ENCODE measurements at places on chromosomes 5 and 9.

DNA sequence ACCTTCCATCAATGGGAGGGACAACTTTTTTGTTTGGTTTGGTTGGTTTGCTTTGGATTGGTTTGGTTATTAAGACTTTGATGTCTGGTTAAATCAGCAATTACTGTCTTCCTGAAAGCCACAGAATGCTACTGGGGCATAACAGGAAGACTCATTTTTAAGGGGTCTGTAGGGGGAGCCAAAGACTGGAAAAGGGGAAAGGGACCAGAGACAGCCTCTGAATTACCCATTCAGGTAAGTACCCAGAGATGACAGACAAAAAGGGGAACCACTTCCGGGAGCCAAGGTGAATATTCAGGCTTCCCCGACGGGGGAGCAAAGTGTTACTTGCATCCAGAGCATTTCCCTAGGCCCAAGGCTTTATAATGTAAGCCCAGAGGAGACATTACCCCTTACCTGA lies 4.6 kb upstream of the FEM1C start:
- DNase-seq: no peak

DNA sequence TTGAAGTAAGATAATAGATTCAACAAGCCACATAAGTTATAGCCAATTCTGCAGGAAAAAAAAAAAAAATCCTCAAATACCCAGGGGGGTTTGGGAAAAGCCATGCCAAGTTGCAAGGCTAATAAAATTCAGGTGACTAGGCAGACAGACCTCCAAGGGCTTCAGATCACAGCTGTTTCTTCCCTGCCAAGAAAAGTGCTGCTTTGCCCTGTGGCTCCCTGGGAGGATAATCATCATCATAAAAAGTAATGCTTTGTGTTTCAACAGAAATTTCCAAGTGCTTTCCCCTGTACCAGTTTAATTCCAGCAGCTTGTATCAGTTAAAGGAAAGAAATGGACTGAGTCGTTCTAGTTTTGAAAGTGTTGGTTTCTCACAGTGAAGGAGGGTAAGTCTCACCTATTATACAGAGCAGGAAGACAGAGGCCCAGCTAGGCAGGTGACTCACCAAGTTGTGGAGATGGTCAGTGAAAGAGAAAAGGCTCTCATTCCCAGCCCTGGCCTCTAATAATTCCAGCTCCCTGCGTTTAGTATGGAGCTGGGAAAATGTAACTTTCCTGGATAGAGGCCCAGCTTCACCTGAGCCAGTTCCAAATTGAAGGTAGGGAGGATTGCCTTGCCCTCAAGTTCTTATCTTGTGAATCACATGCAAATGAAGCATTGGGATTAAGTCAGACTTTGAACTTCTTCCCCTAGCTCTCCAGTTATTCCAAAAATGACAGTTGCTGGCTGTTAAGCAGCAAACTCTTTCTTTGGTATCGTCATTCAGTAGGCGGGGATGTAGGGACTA lies 263.4 kb downstream of the GRIA1 start:
- no peak for DNase-seq

- DNase-seq: no peak
These were observed 4.5 kb upstream of the PCA3 start for GRCh38 chr9:76759732-76760131.

GRCh38 chr5:142059304-142059940 lies 46.6 kb upstream of the GNPDA1 start:
- peak; percentile 69 for DNase-seq

DNA sequence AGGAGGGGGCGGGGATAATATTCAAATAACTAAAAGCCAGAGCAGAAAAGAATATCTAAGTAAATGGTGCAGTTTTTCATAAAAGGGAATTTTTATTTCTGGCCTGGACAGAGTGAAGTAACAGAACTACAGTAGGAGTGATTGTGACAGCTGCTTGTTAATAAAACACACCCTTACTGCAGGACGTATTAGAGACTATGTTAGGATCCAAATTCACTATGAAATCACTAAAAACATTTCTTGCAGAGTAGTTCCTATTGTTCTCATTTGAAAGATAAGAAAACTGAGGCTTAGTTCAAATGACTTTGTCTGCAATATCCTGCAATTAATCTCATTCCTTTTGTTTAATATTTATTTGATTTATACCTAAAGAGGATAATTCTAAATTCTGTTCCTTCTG lies 39.5 kb downstream of the FAM174A start:
- DNase-seq: no peak

- no peak for DNase-seq
These were observed 417.0 kb upstream of the MEF2C start for GRCh38 chr5:89299998-89300397.

DNA sequence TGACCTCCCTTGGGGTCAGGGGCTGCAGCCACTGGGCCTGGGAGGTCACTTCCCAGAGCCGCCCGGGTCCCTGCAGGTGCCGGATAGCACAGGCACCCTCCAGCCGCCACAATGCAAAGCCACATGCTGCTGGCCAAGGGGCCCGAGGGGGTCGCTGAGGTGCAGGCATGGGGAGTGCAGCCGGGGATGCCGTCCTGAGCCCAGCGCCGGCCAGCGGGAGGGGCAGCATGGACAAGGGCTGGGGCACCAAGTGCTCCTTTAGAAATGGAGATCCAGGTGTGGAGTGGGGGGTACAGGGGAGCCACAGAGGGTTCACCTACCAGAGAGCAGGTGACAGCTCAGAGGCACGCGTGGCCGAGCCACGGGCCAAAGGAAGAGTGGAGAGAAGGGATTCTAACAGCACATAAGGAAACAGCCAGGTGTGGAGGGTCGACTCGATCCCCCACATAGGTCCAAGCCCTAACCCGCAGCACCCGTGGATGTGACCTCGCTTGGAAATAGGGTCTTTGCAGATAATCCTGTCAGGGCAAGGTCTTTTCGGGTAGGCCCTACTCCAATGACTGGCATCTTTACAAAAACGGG lies 24.7 kb downstream of the ZDHHC11B start:
- DNase-seq: no peak

DNA sequence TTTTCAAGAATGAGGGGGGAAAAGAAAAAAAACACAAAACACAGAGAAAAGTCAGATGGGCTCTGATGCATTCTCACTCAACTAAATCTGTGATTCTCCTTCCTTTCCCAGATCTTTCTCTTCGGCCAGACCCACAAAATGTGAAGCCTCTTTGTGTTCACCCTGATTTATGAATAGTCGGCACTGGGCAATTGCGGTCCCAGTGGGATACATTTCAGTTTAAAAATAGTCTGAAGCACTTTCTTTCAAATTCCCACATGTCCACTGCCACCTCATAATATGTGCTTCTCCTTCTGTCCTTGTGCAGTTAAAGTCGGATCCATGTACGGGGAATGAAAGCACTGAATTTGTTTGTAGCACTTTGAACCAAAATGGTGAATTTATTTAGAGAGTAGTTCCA lies 995.4 kb upstream of the WWC1 start:
- DNase-seq: no peak

GRCh38 chr9:109542922-109543321 lies 44.8 kb upstream of the PTPN3 start:
- DNase-seq: no peak

DNA sequence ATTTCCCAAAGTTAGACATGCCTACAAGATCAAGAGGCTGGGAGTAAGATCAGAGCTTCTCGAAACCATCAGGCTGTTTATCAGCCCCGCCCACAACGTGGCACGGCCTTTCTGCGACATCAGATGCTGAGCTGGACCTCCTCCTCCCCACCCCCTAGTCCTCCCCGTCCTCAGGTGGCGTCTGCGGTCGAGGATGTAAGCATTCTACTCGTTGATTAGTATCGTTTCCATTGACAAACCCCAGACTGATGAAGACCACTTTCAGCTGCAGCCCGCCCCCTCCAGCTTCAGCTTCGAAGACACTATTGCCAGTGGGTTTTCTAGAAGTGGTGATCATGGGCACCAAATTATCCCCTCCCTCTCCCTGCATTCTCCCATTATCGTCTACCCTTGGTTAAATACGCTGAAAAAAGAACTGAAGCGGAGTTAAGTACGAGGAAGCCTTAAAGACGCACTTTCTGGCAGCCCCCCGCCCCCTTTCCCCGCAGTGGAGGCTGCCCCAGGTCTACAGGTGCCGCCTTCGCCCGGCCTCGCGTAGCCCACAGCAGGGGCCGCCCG lies 1.1 kb downstream of the PPIC start:
- peak; percentile 47 for DNase-seq

GRCh38 chr5:59037041-59037440 lies 454.2 kb downstream of the RAB3C start:
- DNase-seq: no peak

DNA sequence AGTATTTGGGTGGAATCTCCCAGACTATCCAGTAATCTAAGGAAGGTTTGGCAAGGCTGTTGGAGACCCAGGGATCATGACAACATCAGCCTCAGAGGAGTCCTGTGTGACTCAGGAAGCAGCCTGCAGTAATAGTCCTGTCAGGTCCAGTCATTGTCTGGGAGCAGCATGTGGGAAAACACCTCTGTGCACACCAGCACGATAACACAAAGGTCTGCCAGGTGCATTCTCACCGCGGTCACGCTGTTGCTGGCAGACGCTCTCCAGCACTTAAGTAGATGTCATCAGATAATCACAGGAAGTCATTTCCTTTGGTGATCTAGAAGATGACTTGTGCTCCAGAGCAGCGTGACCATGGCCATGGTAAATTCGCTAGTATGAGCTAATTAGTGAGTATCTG lies 99.2 kb upstream of the IQGAP2 start:
- peak; percentile 32 for DNase-seq

GRCh38 chr5:180624587-180624986 lies 24.8 kb downstream of the FLT4 start:
- no peak for DNase-seq

- DNase-seq: no peak
These were observed 131.3 kb downstream of the PDZD2 start for GRCh38 chr5:31770132-31770720.

GRCh38 chr9:93295456-93296076 lies 111.6 kb downstream of the WNK2 start:
- peak; percentile 43 for DNase-seq

- peak; percentile 62 for DNase-seq
These were observed 7.3 kb upstream of the BARHL1 start for GRCh38 chr9:132575005-132575609.

GRCh38 chr5:110104726-110105669 lies 415.3 kb downstream of the MAN2A1 start:
- no peak for DNase-seq

DNA sequence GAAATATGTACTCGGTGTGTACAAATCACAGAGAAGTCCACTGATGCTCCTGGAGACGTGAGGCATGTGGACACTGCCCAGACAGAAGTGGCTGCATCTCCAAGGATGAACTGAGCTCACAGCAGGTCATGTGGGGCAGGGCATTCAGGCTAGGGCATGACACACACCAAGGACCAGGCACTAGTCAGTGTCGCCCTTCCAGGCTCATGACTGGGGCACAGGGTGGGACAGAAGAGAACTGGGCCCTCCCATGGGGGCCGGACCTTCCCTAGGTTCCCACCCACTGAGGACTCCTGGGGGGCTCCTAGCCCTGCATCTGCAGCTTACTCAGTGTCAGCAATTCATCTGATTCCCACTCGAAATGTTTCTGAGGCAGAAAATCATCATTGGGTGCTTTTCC lies 256.8 kb upstream of the IRX4 start:
- no peak for DNase-seq

DNA sequence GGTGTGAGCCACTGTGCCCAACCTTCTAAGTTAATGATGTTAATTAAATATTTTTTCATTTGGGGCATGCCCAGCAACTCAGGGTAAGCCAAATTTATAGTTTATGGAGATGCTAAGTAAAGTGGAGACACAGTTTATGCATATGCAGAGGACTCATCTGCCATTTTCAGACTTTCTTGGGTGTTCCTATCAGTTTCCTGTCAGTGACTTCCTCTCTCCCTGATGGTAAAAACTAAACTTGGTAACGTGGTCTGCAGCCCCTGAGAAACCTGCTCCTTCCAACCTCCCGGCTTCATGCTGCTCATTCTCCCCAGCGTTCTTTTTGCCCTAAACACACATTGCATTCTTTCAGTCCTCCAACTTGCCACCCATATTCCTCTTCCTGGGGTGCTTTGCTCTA lies 48.4 kb upstream of the TUT7 start:
- no peak for DNase-seq

GRCh38 chr5:219460-219863 lies 1.3 kb downstream of the SDHA start:
- peak; percentile 30 for DNase-seq

DNA sequence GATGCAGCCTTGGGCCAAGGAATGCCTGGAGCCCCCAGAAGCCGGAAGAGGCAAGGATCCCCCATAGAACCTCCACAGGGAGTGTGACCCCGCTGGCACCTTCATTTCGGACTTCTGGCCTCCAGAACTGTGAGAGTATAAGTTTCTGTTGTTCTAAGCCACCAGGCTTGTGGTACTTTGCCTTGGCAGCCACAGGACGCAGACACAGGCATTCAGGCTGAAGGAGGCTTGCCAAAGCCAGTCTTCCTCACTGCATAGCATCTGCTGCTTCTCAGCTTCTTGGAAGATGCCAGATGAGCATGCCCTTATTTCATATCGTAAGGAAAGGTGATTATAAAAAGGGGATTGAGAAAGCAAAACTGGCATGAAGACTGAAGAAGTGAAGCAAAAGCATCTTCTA lies 61.1 kb upstream of the TAS2R1 start:
- DNase-seq: no peak

- no peak for DNase-seq
These were observed 66.4 kb downstream of the EFNA5 start for GRCh38 chr5:107604146-107604910.

DNA sequence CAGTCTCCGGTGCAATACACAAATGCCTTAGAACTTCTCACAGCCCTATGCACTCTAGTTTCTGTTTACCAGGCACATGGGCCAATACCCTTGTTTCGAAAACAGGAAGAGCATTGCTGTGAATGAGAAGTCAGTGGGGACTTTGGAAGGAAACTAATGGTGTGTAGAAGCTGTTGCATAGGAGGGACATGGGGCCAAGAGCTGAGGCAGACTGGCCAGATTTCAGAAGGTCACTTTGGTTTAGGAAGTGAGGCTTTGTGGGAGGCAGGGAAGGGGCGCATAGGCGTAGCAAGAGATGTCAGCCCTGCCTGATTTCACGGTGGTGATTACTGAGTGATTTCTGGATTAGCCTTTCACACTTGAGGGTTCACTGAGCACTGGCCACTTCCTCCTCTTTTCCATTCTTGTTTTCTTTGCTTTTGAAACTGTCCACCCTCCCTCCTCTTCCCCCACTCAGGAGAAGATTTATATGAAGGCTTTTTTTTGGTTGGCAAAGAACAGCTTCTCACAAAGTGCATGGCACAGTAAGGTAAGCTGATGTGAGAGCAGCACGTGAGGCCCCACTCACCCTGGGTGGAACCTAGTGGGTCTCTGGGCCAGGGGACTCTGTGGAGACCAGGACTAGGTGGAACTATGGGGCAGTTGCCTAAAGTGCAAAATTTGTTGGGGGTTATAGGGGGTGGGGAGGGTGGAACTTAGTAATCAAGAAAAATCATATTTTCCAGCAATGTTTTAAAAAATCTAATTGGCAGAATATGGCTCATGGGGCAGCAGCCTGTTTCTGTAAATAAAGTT lies 6.1 kb upstream of the TMEM252 start:
- DNase-seq: no peak

DNA sequence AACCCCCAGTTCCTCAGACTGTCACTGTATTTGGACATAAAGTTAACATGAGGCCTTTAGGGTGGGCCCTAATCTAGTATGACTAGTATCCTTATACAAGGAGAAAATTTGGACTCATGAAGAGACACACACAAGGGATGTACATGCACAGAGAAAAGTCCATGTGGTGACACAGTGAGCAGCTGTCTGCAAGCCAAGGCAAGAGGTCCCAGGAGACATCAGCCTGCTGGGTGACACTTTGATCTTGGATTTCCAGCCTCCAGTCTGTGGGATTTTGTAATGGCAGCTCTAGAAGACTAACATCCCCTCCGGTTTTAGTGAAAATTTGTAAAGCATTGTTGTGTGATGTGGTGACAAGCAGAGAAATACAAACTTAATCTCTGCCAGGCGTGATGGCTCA lies 66.1 kb downstream of the RAI14 start:
- no peak for DNase-seq

All from body of pancreas (tissue), 4 donors.